ENCODE measurements at places on chromosomes 12 and 14. TPM values are rescaled to one million over a fixed set of nuclear protein-coding genes. Genes with fewer than 3 reads are reported as not detected.

DNA sequence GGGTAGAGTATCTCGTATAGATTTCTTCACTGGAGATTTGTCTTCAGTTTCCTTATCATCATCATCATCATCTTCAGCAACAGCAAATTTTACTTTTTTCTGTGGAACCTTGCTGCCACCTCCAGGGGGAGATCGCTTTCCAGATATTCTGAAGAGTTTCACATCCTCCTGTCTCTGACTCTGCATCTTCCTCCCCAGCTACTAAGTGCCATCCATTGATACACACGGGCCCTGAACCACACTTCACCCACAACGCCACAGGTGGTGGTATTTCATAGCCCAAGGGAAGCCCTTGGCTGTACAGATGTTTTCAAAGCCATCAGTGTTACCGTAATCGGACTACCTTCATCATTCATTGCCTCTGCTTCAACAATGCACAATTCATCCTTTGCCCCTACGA, 82.2 kb downstream of the PPP2R5C start:
- DNase-seq, result no peak

GRCh38 chr12:70045036-70045435, 198.2 kb upstream of the CNOT2 start:
- no peak for DNase-seq

DNA sequence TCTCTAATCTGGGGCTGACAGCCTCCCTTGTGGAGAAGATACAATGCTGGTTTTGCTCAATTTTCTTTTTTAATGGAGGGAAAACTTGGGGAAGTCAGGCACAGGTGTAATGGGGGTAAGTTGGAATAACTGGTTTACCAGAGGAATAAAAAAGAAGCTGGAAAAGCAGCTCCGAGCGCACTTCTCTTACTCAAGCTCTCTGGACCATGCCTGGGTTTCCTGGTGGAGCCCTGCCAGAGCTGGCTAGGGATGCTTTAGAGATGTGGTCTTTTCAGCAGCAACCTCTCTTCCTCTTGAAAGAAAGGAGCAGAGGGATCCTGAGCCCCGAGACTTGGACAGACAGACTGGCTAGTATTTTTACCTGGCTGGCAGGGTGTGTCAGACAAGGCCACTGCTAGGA, 3.9 kb upstream of the KCNA5 start:
- peak; percentile 39 for DNase-seq

GRCh38 chr12:56839915-56840325, 76.8 kb downstream of the HSD17B6 start:
- peak; percentile 49 for DNase-seq

The CNTN1 gene
- total RNA-seq, result 0.94 TPM
